Uterus (tissue), 4 donors: ENCODE measurements at places on chromosomes 2 and 18. TPM values are rescaled to one million over a fixed set of nuclear protein-coding genes. Genes with fewer than 3 reads are reported as not detected.

GRCh38 chr18:63542069-63542468, at the start of gene SERPINB12:
Gene SERPINB12, plus strand, starts transcription at chr18:63542369. Its CDS starts 13,791 bp downstream, at chr18:63556160.
- no peaks in the 10 kb centered on the region for H3K36me3 ChIP-seq
- H3K27me3 ChIP-seq, result no peaks in the 10 kb centered on the region
- no peaks in the 10 kb centered on the region for H3K4me1 ChIP-seq
- H3K27ac ChIP-seq, result no peak within 1 kb of the TSS

GRCh38 chr18:62919109-62919838, 203.9 kb downstream of the PHLPP1 start:
- H3K4me1 ChIP-seq, result no peaks in the 10 kb centered on the region
- H3K36me3 ChIP-seq, result no peaks in the 10 kb centered on the region
- no peak overlapping the region for H3K27ac ChIP-seq

- H3K27ac ChIP-seq, result no peak overlapping the region
- DNase-seq, result no peak
- no peak overlapping the region for H3K4me3 ChIP-seq
- no peaks in the 10 kb centered on the region for H3K36me3 ChIP-seq
- peaks cover 11% of the 10 kb centered on the region for H3K4me1 ChIP-seq
Observed at GRCh38 chr18:5891184-5891853, 4.0 kb downstream of the TMEM200C start.

- no peaks in the 10 kb centered on the region for H3K36me3 ChIP-seq
- no peaks in the 10 kb centered on the region for H3K27me3 ChIP-seq
- H3K27ac ChIP-seq, result no peak overlapping the region
- no peak for DNase-seq
- H3K4me3 ChIP-seq, result no peak overlapping the region
Observed at GRCh38 chr2:146987996-146988395, 856.8 kb upstream of the ACVR2A start.

DNA sequence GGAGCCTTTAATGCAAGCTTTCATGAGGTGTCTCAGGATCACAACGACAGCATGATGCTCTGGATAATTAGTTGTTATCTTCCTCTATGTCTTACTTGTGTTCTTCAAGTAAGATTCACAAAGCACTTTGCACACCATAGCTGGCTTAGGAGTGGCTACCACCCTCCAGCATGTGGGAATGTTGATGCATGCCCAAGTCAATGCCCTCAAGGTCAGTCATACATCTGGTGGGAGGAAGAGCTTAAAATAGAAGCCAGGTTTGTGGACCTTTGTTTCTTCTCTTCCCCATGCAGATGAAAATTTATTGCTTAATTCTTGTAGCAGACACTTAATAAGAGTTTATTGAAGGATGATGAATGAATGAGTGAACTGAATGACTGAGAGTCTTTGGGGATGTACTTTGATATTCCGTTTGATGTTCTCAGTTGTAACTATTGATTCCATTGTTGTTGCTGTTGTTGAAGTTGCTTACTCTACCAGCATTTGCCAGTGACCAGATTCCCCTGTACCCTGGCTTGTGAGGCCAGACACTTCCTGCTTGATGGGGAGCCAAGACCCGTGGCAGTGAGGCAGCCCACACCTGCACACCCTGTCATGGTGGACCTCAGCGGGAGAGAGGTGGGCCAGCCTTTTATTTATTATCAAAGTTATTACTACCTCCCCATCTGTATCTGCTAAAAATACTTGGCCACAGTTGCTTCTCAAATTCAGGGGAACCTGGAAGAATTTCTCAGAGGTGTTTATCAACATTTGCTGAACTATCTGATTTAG, 137.8 kb downstream of the LAMA3 start:
- H3K27me3 ChIP-seq, result no peaks in the 10 kb centered on the region
- peak overlapping the region; percentile 83 for H3K27ac ChIP-seq
- H3K36me3 ChIP-seq, result no peaks in the 10 kb centered on the region
- no peak for DNase-seq
- H3K4me3 ChIP-seq, result no peak overlapping the region

DNA sequence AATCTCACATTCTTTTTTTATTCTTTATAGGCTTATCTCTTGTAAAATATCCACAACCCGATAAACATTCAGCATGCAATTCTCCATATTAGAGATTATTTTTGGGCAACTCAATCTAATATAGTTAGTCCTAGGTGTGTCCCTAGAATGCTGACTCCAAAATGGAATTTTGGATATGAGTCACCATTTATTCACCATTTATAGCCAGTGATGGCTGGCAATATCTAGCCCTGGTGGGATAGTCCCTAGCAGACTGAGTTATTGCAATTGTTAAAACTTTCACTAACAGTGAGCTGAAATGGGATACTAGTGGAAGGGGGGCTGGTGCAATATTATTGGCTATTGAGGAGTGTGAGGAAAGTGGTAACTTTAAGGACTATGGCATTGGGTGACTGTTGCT, 401.6 kb downstream of the SLC4A3 start:
- H3K27me3 ChIP-seq, result no peaks in the 10 kb centered on the region
- H3K36me3 ChIP-seq, result no peaks in the 10 kb centered on the region
- no peak for DNase-seq
- no peak overlapping the region for H3K27ac ChIP-seq
- H3K4me1 ChIP-seq, result no peaks in the 10 kb centered on the region

- H3K27ac ChIP-seq, result no peak overlapping the region
- no peak for DNase-seq
- no peak overlapping the region for H3K4me3 ChIP-seq
Observed at GRCh38 chr2:183536714-183537113, 412.5 kb downstream of the NUP35 start.

DNA sequence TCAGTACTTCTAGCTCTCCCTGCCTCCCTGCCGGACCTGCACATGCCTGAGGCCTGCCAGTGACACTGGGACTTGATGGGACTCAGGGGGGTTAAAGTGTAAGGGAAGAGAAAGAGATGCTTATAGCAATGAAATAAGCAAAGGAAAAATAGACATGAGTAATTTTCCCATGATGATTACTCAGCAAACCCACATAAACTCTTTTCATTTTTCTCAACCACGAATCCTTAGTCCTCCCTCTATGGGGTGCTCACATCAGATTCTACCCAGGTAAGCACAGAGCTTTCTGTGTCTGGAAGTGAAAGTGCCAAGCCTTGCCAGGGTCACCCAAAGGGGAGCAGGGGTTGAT, 44.8 kb upstream of the ANKRD62 start:
- H3K4me3 ChIP-seq, result no peak overlapping the region
- H3K27ac ChIP-seq, result no peak overlapping the region
- no peak for DNase-seq
- no peaks in the 10 kb centered on the region for H3K4me1 ChIP-seq
- H3K27me3 ChIP-seq, result no peaks in the 10 kb centered on the region
- no peaks in the 10 kb centered on the region for H3K36me3 ChIP-seq

- DNase-seq, result no peak
- H3K27ac ChIP-seq, result peak overlapping the region; percentile 17
- H3K4me1 ChIP-seq, result no peaks in the 10 kb centered on the region
- H3K36me3 ChIP-seq, result no peaks in the 10 kb centered on the region
Observed at GRCh38 chr2:30472326-30472725, 25.3 kb downstream of the LCLAT1 start.

- H3K4me3 ChIP-seq, result no peak overlapping the region
- H3K27ac ChIP-seq, result no peak overlapping the region
- H3K4me1 ChIP-seq, result no peaks in the 10 kb centered on the region
- no peak for DNase-seq
- H3K36me3 ChIP-seq, result no peaks in the 10 kb centered on the region
Observed at GRCh38 chr2:241499146-241499965, 9.0 kb downstream of the STK25 start.

GRCh38 chr2:215207041-215207440, 68.6 kb upstream of the ABCA12 start:
- no peaks in the 10 kb centered on the region for H3K4me1 ChIP-seq
- H3K36me3 ChIP-seq, result no peaks in the 10 kb centered on the region
- DNase-seq, result no peak
- no peak overlapping the region for H3K27ac ChIP-seq
- no peaks in the 10 kb centered on the region for H3K27me3 ChIP-seq

DNA sequence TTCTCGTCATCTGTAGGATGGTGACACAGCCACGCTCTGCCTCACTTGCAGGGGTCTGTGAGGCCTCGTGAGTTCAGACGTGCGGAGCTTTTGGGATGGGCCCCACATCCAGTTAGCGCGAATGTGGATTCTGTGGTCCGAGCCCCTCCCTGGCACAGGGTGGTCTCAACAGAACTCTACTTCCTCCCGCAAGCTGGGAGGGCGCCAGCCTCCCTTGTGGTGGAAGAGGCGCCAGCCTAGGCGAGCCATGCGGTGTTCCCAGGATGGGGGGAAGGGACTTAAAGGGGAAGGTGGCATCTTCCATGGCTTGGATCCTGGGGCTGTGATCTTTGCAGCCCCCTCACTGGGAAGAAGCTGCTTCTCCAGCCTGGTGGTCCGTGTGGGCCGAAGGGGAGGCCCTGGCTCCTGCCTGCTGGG, 1.4 kb downstream of the SNORC start:
- H3K27me3 ChIP-seq, result peaks cover 6% of the 10 kb centered on the region
- no peak overlapping the region for H3K27ac ChIP-seq
- H3K4me1 ChIP-seq, result peaks cover 7% of the 10 kb centered on the region
- no peak for DNase-seq
- H3K4me3 ChIP-seq, result no peak overlapping the region

DNA sequence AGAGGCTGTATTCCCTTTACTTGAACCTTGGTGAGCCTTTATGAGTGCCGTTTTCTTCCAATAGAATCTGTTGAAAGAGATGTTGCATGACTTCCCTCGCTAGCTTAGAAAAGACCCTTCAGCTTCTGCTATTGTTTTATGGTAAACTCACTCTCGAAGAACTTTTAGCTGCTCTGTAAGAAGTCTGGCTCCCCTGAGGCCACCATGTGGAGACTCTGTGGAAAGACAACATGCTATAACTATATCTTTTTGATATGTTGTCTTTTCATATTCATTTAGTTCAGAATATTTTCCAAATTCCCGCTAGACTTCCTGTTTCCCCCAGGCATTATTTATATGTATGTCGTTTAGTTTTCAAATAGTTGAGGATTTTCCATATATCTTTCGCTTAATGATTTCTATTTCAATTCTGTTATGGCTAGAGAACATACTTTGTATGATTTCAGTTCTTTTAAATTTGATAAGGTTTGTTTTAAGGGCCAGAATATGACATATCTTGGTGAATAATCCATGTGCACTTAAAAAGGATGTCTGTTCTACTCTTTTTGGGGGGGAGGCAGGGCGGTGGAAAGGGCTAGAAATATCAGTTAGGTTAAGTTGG, 64.1 kb downstream of the PTPN4 start:
- H3K27me3 ChIP-seq, result no peaks in the 10 kb centered on the region
- H3K4me1 ChIP-seq, result no peaks in the 10 kb centered on the region
- H3K4me3 ChIP-seq, result no peak overlapping the region
- no peaks in the 10 kb centered on the region for H3K36me3 ChIP-seq

DNA sequence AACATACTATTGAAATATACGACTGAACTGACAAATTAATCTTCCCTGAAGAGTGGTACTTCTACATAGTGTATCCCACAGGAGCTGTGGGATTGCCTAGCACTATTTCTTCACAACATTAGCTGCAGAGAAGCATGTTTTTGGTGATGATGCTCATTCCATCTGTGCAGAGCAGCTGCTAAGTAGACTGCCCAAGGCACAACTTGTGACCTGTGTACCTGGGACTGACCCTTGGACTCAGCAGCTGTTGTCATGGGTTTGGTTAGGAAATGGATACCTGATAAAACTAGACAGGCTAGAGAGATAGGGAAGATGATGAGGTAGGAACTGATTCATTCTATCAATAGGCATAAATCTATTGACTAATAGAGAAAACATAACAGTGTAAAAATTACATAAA, 1204.0 kb downstream of the DSC3 start:
- no peaks in the 10 kb centered on the region for H3K4me1 ChIP-seq
- DNase-seq, result no peak
- no peak overlapping the region for H3K4me3 ChIP-seq
- H3K36me3 ChIP-seq, result no peaks in the 10 kb centered on the region
- no peak overlapping the region for H3K27ac ChIP-seq

- H3K36me3 ChIP-seq, result no peaks in the 10 kb centered on the region
- no peak overlapping the region for H3K4me3 ChIP-seq
- no peak for DNase-seq
- no peaks in the 10 kb centered on the region for H3K4me1 ChIP-seq
- H3K27ac ChIP-seq, result no peak overlapping the region
Observed at GRCh38 chr18:75530566-75531211, 103.2 kb upstream of the SMIM21 start.

- peaks cover 4% of the 10 kb centered on the region for H3K4me1 ChIP-seq
- no peaks in the 10 kb centered on the region for H3K36me3 ChIP-seq
- no peaks in the 10 kb centered on the region for H3K27me3 ChIP-seq
- peak overlapping the region; percentile 94 for H3K27ac ChIP-seq
- H3K4me3 ChIP-seq, result peak overlapping the region; percentile 43
Observed at GRCh38 chr2:3535794-3536681, 16.7 kb upstream of the ADI1 start.

- no peak for DNase-seq
- peak overlapping the region; percentile 52 for H3K4me3 ChIP-seq
- H3K27ac ChIP-seq, result peak overlapping the region; percentile 86
- no peaks in the 10 kb centered on the region for H3K27me3 ChIP-seq
Observed at GRCh38 chr2:10305254-10305635, 2.5 kb downstream of the HPCAL1 start.

DNA sequence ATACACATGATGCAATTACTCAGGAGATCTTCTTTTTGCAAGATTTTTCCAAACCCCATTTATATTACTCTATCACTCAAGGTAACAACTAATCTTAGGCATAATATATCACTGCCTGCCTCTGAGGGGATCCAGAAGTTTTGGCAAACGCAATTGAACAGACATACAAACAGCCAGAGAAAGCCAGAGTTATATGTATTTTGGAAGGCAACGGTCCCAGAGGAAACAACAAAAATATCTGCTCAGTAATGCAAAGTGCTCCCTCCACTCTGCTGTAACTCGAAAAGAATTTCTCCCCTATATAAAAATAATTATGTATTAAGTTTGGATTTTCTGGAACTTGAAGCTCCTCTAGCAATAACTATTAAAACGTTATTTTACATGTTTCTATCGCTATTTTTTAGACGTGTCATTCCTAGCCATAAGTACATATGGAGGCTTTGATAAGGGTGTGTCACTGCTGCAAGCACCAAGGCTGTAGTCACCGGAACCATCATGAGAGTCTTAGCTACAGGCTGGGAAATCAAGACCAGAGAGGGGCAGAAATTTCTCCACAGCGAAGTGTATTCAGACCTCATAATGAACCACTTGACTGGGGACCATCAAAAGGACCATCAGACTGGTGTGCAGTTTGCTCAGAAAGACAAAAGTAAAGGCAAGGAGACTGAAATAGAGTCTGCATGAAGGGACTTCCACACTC, 3.7 kb upstream of the GKN1 start:
- no peak overlapping the region for H3K27ac ChIP-seq
- H3K4me3 ChIP-seq, result no peak overlapping the region
- no peaks in the 10 kb centered on the region for H3K4me1 ChIP-seq
- no peak for DNase-seq
- no peaks in the 10 kb centered on the region for H3K27me3 ChIP-seq
- no peaks in the 10 kb centered on the region for H3K36me3 ChIP-seq

GRCh38 chr2:118106926-118107325, 18.7 kb downstream of the INSIG2 start:
- no peak for DNase-seq
- no peaks in the 10 kb centered on the region for H3K27me3 ChIP-seq
- H3K36me3 ChIP-seq, result no peaks in the 10 kb centered on the region
- H3K4me1 ChIP-seq, result no peaks in the 10 kb centered on the region
- H3K4me3 ChIP-seq, result no peak overlapping the region
- H3K27ac ChIP-seq, result no peak overlapping the region

GRCh38 chr2:19205983-19206533, 152.4 kb downstream of the OSR1 start:
- H3K36me3 ChIP-seq, result no peaks in the 10 kb centered on the region
- H3K27me3 ChIP-seq, result no peaks in the 10 kb centered on the region
- no peaks in the 10 kb centered on the region for H3K4me1 ChIP-seq
- H3K27ac ChIP-seq, result no peak overlapping the region
- DNase-seq, result no peak

ST8SIA5 gene
- total RNA-seq, result not detected

CYS1 gene
- total RNA-seq, result 7.2 TPM

ZAP70 gene
- total RNA-seq, result 11.2 TPM

CYP26B1 gene
- total RNA-seq, result 1.4 TPM

FTCDNL1 gene
- 5.8 TPM for total RNA-seq

DSC1 gene
- not detected for total RNA-seq
